Cerebellar cortex (tissue), 1 donor: ENCODE measurements at places on chromosomes 3 and 15.

DNA sequence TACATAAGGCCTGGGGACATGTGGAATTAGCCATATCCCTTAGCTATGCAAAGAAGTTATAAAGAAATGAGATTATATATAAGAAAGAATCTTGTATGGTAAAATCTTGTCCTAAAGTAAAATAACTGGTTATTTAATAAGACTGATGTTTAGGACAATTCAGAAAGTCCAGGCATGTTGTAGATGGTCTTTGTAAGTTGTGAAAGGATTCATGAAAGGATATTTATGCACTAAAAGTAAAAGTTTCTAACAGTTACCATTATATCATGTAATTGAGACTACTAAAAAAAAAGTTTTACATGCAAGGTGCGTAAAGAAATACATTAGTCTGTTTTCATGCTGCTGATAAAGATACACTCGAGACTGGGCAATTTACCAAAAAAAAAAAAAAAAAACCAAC is 146.3 kb downstream of the FMN1 start:
- no peak for DNase-seq

DNA sequence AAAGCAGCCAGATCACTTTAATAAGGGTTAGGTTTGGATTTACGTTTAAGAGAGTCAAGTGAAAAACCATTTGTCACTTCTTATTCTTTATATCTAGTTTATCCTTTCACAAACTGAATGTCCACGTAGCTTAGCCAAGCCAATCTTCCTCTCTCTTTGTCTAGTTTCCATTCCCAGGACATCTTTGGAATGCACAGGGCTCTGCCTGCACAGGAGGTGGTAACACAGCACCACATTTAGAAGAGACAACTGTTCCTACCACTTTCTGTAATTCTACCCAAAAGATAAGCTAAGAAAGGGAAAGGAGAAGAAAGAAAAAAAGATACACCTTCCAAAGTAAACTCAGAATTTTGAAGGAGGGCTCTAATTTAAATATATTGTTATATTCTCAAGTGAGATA is 67.9 kb downstream of the IGSF11 start:
- no peak for DNase-seq

GRCh38 chr3:114454551-114455251 is 160.9 kb downstream of the TIGIT start:
- DNase-seq, result peak; percentile 77

DNA sequence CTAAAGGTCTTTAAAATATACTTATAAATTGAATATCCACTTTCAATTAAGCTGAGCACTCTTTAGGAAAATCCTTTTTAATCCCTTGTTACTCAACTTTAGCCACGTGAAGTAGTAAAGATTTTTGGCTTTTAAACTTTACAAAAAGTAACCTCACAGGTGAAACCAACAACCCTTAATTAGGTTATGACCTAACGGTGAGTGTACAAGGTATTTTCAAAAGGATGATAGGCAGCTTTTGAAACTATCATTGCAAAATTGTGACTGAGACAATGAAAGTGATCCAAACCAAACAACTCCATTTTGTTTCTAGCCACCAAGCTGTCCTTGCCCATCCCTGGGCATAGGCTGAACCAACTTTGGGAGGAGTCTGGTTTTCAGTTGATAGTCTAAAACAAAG is 940.2 kb downstream of the OTOL1 start:
- DNase-seq, result no peak

- no peak for DNase-seq
Observed at GRCh38 chr15:93779341-93779740, 452.0 kb upstream of the MCTP2 start.

- DNase-seq, result no peak
Observed at GRCh38 chr3:119191800-119192199, 18.4 kb downstream of the UPK1B start.

GRCh38 chr3:181464033-181464694 is 247.6 kb upstream of the SOX2 start:
- no peak for DNase-seq

- DNase-seq, result no peak
Observed at GRCh38 chr3:29064085-29064484, 216.8 kb upstream of the RBMS3 start.

GRCh38 chr3:45571969-45572368 is 22.6 kb upstream of the LIMD1 start:
- no peak for DNase-seq

DNA sequence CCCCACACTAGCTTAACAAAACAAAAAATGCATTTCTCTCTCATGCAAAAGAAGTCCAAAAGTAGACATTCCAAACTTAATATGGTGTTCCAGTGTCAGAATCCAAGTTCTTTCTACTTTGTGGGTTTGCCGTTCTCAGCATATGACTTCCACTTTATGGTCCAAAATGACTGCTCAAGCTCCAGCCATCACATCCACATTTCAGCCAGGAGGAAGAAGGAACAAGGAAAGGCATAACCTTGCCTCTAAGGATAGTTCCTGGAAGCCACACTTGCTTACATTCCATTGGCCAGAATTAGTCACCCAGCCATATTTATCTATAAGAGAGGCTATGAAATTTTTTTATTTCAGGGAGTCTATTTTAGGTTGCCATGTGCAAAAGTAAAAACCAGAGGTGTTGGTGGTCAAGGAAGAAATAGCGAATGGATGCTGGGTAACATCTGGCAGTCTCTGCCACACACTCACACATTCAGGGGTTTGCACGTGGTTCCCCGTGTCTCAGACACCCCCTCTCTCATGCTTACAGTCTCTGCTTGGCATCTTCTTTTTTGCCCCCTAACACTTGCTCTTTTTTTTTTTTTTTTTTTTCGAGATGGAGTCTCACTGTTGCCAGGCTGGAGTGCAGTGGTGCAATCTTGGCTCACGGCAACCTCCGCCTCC is 69.3 kb downstream of the RPL39L start:
- no peak for DNase-seq

DNA sequence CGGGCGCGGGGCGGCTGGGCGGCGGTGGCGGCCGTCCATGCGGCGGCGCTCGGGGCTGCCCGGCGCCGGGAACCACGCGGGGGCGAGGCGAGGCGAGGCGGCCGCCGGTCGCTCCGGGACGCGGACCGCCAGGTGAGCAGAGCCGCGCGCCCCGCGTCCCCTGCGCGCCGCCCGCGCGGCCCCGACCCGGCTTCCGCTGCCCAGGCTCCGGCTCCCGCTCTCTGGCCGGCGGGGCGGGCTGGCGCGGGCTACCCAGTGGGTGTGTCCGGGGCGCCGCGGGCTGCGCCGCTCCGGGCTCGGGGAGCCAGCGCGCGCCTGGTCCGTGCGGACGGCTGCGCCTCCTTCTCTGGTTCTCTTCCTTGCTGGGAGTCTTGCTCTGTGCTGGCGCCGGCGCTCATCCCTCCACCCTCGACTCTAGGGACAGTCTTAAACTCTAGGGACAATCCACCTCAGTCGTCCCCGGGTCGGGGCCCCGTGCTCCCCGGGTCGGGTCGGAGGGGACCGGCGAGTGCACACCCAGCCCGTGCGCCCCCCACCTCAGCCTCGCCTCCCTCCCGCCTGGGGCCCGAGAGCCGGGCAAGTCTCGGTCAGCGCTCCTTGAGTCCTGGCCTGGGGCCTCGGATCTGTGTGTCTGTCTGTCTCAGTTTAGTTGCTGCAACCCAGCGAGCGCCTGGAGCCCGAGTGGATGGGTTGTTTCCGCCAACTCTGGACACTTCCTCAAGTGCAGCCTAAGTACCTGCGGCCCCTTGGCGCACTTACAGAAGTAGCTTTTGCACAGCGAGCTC is 488 bp downstream of the THSD4 start:
- DNase-seq, result peak; percentile 14

DNA sequence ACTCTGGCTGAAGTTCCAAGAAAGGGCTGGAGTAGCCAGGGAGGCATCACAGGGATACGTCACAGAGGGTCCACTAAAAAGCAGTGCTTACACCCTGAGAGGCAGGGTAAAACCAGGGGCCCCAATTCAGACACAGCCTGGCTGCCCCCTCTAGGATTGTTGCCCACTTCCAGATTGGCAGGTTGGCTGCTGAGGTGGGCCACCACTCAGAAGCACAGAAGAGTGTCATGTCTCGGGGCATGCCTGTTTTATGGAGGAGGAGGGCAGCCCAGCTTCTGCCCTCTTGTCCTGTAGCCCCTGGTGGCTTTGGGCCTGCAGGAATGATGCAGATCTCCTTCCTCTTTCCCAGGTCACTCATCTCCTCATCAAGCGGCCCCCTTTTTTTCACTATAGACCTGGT is 24.0 kb downstream of the NOX5 start:
- DNase-seq, result no peak

DNA sequence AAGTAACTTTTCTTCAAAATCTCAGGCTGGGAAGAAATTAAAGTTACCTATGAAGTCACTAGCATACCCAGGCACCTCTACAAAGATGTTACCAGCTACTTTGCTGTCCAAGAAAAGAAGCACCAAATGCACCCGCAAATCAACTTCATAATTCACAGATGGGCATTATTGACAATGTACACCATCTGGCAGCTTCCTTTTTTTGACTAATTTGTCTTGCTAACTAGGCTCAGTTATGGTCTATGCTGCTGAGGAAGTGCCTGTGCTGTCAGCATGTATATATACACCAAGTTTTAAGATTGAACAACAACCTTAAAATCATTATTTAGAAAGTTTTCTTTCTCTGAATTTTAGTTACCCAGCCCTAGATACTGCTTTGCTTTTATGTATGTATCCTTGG is 93.8 kb downstream of the NSUN3 start:
- no peak for DNase-seq

GRCh38 chr15:25932696-25933095 is 69.6 kb upstream of the ATP10A start:
- no peak for DNase-seq

GRCh38 chr3:195030791-195031321 is 240.1 kb downstream of the XXYLT1 start:
- no peak for DNase-seq

DNA sequence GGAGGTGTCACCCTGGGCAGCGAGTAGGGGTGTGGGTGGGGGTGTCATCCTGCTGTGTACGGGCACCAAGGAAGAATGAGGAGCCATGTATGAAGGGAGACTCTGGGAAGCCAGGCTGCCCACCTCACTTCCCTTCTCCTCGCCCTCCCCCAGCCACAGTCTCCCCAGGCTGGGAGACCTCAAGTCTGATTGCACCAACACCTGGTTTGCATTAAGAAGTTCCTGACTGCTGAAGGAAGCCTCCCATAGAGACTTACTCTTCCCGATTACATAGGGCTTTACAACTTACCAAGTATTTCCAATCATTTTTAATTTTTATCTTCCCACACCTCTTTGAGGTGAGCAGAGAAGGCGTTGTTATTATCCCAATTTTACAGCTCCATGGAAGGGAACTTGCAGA is 29.5 kb upstream of the SMAD3 start:
- no peak for DNase-seq

GRCh38 chr3:41464858-41465257 is 265.6 kb downstream of the CTNNB1 start:
- no peak for DNase-seq

DNA sequence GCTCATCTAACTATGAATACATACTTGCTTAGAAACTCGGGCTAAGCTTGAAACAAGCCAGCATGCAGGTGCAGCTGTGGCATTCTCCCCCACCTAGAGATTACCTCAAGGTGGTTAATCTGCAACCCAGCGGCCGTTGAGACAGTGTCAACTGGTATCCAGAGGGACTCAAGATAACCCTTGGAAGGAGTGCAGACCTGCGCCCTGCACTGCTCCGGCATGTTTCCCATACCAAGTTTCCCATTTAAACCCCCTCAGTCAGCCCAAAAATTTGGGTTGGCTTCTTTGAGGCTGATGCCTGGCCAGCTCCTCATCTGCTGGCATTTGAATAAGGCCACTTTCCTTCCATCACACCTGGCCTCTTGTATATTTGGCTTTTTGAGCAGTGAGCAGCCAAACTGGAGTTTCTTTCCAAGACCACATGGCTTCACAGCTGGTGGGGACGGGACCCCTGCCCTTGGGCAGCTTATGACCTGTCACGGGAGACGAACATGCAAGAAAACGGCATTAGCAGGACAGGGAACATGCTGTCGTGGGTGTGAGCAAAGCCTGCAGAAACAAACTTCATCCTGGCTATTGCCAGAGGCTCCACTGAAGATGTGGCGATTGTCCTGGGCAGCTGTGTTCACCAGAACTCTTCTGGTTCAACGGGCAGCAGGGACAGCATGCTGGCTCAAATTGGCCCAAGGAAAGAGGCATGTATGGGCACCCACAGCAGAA is 98.2 kb downstream of the PLXNA1 start:
- DNase-seq, result no peak

DNA sequence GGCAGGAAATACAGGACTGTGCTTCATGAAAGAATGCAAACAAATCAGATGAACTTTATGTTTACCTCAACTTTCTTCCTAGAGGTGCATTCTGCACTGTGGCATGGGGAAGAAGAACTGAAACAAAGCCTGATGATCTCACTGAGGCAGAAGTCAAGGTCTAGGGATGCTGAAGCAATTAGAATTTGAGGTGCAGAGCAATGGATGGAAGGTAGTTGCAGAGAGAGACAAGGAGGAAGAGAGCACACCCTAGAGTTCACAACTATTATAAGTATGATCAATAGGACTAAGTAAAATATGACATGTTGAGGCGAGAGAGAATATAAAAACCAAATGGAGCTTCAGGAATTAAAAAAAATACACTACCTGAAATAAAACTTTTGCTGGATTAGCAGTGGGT is 420.1 kb downstream of the EDEM1 start:
- no peak for DNase-seq

DNA sequence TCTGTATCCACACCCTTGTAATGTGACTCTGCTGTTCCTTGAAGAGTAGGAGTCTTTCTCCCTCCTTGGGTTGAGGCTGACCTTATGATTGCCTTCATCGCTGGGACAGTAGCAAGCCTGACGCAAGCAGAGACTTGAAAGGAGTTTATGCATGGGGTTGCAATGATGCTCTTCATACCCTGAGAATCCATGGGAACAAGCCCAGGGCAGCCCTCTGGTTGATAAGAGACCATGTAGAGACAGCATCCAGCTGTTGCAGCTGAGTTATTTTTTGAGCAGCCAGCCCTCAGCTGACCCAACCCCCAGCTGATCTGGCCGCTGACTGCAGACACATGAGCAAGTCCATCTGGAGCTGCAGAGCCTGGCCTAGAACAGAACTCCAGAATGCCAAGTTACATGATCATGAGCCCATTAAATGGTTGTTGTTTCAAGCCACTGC is 60.6 kb upstream of the ARNT2 start:
- DNase-seq, result no peak

DNA sequence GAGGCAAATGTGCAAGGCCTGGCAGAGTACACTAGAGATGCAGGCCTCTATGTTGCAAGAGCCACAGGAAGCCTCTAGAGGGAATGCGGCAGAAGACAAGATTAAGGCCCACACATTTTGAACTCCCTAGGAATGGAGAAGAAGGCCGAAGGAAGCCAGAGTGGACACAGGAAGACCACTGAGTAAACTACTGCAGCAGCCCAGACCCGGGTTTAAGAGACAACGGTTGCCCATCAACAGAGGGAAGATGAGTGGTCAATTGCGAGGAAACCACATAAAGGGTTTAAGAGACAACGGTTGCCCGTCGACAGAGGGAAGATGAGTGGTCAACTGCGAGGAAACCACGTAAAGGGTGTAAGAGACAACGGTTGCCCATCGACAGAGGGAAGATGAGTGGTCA is 14.6 kb downstream of the CHSY1 start:
- DNase-seq, result no peak

GRCh38 chr3:39869890-39870289 is 60.5 kb downstream of the MYRIP start:
- no peak for DNase-seq
